ENCODE measurements at places on chromosomes 3 and 15. TPM values are rescaled to one million over a fixed set of nuclear protein-coding genes. Genes with fewer than 3 reads are reported as not detected.

BNC1 gene
- total RNA-seq, result 0.72 TPM

TNIK gene
- 2.3 TPM for total RNA-seq

SNUPN gene
- total RNA-seq, result 30.5 TPM

ACKR2 gene
- not detected for total RNA-seq

CADPS gene
- not detected for total RNA-seq

GJD2 gene
- not detected for total RNA-seq

INTS14 gene
- total RNA-seq, result 43.2 TPM

CAND2 gene
- total RNA-seq, result 0.41 TPM

GOLGA8O gene
- total RNA-seq, result 0.35 TPM

MYRIP gene
- total RNA-seq, result not detected

MCF2L2 gene
- total RNA-seq, result 0.24 TPM

SUSD5 gene
- total RNA-seq, result 4.0 TPM

CD200 gene
- not detected for total RNA-seq

FNDC3B gene
- total RNA-seq, result 31.0 TPM

ZNF717 gene
- total RNA-seq, result 2.3 TPM

CCR3 gene
- total RNA-seq, result not detected

SLC22A13 gene
- not detected for total RNA-seq

LSAMP gene
- total RNA-seq, result 0.24 TPM

MLF1 gene
- total RNA-seq, result 25.6 TPM

RHOV gene
- 4.2 TPM for total RNA-seq

RPL29 gene
- total RNA-seq, result 1,353 TPM

TM4SF4 gene
- total RNA-seq, result 25.7 TPM

Data from A549 treated with Mapracorat at 1 μM for 4 hours (cell line).